Muscle of arm (tissue), 14 donors: ENCODE measurements at places on chromosomes 16 and 17. TPM values are rescaled to one million over a fixed set of nuclear protein-coding genes. Genes with fewer than 3 reads are reported as not detected.

HOXB7 gene
- 2.1 TPM for polyA plus RNA-seq

MYH11 gene
- polyA plus RNA-seq = 20.2 TPM

CDH1 gene
- 2.7 TPM for polyA plus RNA-seq

MGAT5B gene
- not detected for polyA plus RNA-seq

PRM2 gene
- not detected for polyA plus RNA-seq

- DNase-seq = no peak
Observed at GRCh38 chr17:80129006-80129565, 17.8 kb downstream of the EIF4A3 start.

- peak; percentile 33 for DNase-seq
Observed at GRCh38 chr17:6455321-6455705, 11.1 kb downstream of the PIMREG start.

DNA sequence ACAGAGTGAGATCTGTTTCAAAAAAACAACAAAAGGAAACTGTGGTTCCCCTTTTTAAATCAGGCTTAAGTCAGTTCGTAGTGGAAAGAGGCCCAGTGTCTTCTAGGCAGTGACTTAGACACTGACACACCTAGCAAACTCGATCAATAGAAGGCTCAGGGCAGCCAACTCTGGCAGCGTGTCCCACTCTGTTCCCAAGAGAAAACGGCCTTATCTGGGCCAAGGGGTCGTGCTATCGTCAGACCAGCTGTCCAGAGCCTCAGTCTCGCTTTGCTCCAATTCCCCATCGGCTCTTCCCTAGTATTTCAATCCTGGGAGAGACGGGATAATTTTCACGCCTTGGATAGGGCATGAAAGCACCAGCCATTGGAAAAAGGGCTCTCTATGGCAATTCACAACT lies 72.9 kb downstream of the SLC5A11 start:
- DNase-seq = no peak

DNA sequence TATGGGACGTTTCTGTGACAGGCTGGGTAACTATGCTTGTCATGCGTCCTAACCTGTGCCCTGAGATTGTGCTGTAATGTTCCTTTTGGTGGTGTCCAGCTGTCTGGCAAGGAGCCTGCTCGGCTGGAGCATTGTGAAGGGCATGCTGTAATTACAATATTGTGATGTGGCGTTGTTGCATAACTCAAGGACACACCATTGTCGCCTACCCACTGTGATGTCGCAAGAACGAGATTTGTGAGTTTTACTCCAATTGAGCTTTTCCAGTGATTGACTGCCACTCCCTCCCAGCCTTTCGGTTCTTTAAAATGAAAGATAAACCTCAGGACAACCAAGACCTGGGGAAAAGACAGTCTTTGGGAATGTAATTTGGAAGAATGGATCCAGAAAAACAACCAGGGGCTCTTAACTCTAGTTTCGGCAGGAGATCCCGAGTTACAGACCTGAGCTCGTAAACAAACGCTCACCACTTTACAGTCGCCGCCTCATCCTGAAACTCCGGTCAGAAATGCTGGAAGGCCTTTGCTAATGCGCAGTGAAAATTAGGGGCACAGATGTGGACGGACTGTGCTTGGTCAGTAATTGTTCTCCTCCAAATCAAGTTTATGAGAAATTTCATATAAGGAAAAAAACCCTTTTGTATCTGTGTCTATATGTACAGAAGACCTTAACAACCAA lies 1.3 kb downstream of the ZNF750 start:
- no peak for DNase-seq

- no peak for DNase-seq
Observed at GRCh38 chr17:78965491-78965924, 14.2 kb downstream of the LGALS3BP start.

DNA sequence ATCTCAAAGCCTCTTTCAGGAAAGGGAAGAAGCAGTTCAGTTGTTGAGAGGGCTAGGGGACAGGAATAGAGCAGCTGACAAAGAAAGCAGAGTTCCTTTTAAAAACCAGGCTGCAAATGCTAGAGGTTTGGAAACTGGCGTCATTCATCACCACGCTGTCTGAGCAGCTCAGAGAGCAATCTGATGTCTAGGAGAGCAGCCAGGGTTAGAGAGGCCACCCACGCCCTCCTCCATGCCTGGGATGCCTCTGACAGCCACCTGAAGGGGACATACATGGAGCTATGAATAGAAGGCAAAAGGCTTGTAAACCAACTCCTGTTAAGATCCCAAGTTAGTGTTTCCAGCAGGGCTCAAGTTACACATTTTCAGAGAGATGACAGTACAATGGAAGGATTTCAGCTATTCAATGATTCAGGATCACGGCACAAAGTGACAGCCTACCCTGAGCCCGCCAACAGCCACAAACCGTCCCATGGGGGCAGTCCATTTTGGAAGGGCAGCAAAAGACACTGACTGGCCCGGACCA lies 12.4 kb downstream of the RAB5C start:
- no peak for DNase-seq

GRCh38 chr16:20610892-20611349 lies 34.8 kb upstream of the ACSM2B start:
- DNase-seq = no peak

- DNase-seq = peak; percentile 67
Observed at GRCh38 chr17:81285179-81285878, 9.8 kb downstream of the SLC38A10 start.

DNA sequence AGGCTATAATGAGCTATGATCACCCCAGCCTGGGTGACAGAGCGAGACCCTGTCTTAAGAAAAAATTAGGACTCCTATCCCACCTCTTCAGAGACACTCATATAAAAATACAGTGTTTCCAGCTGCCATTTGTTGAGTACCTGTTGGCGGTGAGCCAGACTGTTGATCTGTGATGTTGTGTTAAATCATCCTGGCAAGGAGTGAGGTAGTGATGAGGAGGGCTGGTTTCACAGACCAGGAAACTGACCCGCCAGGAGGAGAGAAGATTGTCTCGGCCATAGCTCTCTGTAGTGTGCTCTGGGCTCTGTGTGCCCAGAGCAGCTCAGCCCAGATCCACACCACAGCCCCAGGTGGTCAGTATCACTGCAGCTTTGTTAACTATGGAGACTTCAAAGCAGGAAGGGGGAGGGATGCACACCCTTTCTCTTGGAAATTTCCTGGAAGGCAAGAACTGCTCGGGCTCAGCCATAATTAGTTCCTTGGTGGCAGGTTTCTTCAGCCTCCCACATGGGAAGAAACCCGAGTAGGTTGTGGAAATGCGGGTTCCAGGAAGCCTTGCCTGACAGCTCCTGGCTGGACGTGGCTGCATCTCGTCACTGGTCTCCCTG lies 343.0 kb downstream of the SNX29 start:
- DNase-seq = no peak

DNA sequence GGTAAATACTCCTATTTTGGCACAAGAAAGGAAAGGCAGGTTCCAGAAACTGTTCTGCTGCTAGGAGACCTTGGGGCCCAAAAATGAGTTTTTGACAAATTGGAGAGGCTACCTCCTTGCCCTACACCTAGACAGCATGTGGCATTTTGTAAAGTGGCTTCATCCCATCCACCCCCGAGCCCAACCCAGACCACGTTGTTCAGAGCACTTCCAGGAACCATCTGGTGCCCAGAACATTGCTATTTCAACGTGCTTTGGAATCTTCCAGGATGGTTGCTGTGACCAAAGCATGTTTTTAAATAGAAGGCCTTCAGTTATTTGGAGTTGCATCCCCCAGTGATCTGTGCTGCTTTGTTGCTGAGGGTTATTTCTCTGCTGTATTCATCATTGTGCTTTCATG lies 116.3 kb upstream of the TOM1L1 start:
- DNase-seq = no peak

GRCh38 chr17:333626-334396 lies 18.8 kb downstream of the RPH3AL start:
- DNase-seq = no peak
